ENCODE measurements at places on chromosomes 16 and 17.

GRCh38 chr17:80363518-80364090, 51.4 kb upstream of the ENDOV start:
- no peak for DNase-seq

DNA sequence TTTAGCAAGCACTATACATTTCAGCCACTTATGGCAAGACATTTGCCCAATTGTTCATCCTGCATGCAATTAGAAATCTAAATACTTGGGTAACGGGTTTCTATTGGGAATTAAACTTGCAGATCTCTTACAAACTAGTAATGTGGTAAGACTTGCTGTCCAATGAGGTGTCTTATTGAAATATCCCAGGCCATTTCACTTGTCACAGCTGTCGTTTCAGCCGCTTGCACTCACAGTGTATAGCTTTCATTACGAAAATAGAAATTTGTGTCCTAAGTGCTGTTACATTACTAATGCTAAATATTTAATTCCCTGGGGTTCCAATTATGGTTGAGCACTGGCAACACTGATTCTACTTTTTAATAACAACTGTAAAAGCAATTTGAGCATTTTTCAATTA, 40.3 kb upstream of the IRX5 start:
- DNase-seq = no peak

- DNase-seq = no peak
Measured at GRCh38 chr17:8360260-8360659, 16.2 kb downstream of the KRABD2 start.

GRCh38 chr16:89495121-89495520, 4.8 kb upstream of the ANKRD11 start:
- no peak for DNase-seq

DNA sequence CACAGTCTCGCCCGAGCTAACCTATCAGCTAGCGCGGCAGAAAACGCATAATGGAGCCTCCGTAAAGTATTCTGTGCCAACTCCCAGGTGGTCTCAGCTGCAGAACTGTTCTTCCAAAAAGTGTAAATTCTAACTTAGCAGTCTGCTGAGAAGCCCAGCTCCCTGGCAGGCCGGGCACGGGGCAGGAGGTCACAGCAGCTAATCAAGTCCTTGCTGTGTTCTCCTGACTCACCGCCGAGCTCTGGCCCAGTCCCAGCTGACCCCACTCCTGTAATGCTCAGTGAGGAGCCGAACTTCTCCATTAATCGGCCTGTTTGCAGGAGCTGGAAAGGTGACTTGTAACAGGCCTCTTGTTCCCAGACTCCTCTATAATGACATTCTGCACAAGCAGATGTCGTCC, 193.3 kb downstream of the IRX3 start:
- DNase-seq = no peak

- no peak for DNase-seq
Measured at GRCh38 chr17:59503500-59503899, 61.9 kb upstream of the DHX40 start.

DNA sequence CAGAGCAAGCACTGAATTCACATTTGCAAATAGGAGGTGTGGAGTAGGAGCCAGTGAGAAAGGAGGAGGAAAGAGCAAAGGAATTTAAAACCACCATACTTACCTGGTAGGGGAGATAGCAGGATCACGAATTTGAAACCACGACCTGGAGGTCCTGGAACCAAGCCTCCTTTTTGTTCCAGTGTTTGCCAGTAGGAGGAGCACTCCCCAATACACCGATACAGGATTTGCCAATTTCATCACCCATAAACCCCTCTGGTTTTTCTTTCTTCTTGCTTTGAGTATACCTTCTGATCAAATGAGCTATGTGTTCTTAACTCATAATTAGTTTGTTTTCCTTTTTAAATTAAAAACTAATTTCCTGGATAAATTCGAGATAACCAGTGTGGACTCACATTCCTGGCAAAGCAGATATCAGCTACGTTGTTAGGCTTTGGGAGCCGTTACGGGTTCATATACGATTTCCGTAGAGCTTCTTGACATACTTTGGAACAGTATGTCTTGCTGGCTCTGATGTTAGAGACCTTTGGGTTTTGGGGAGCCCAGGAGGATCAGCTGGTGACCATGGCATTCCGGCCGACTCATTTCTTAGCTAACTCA, 22.7 kb downstream of the BCO1 start:
- peak; percentile 24 for DNase-seq

DNA sequence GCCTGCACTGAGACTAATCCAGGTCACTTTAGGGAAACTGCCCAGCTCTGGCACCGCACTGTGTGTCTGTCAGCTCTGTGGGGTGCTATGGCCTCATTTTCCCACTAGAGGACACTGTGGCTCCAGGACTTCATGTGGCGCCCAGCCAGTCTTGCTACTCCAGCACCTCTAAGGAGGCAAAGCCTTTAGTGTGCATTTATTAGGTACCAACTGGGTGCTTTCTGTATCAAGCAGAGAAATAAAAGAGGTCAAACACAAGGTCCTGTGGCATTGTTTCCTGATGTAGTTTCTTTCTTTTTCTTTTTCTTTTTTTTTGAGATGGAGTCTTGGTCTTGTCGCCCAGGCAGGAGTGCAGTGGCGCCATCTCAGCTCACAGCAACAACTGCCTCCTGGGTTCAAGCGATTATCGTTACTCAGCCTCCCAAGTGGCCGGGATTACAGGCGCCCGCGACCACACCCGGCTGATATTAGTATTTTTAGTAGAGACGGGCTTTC, 12.5 kb upstream of the RHBDL3 start:
- peak; percentile 69 for DNase-seq

DNA sequence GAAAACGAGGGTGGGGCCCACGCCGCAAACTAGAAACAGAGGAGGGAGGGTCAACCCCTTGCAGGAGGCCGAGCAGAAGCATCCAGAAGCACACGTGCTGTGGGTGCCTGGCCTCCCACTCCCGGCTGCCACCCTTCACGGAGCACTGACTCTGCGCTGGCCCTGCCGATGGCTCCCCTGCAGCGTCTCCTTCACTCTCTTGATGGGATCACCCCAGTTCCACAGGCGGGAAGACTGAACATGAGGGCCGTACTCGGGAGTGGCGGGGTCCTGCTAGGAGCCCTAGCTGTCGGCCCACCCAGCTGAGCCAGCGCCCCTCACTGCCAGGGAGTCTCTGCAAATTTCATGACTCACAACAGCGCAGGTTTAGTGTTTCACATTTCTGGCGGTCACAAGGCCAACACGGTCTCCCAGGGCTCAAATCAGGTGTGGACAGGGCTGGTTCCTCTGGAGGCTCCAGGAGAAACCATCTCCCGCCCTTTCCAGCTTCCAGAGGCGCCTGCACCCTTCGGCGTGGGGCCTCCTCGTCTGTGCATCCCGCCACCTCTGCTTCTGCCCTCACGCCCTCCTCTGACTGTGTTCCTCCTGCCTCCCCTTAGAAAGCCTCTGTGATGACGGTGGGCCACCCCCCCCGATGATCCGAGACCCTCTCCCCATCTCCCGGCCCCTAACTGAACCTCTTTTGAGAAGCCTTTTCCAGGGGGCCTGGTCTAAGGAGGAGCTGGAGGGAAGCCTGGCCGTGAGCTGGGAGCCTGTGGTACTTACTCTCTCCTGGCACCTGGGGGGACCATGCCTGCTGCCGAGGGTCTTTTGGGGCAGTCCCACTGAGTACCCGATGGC, 2.0 kb downstream of the PTX4 start:
- no peak for DNase-seq

DNA sequence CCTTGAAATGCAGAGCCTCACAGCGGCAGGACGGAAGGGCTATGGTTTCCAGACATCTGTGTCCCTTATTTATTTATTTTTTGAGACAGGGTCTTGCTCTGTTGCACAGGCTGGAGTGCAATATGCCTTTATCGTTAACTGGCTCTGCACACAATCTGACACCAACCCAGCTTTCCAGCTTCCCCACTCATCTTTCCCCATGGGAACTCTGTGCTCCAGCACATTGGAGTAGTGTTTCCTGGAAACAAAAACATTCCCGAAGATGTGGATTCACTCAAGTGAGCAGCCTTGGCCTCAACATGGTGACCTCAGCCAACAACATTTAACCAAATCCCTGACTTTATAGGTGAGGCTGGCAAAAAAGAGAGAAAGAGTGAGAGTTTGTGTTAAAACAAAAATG, 307.1 kb downstream of the TMEM114 start:
- DNase-seq = no peak

- DNase-seq = no peak
Measured at GRCh38 chr17:14072881-14073280, 3.6 kb downstream of the COX10 start.

DNA sequence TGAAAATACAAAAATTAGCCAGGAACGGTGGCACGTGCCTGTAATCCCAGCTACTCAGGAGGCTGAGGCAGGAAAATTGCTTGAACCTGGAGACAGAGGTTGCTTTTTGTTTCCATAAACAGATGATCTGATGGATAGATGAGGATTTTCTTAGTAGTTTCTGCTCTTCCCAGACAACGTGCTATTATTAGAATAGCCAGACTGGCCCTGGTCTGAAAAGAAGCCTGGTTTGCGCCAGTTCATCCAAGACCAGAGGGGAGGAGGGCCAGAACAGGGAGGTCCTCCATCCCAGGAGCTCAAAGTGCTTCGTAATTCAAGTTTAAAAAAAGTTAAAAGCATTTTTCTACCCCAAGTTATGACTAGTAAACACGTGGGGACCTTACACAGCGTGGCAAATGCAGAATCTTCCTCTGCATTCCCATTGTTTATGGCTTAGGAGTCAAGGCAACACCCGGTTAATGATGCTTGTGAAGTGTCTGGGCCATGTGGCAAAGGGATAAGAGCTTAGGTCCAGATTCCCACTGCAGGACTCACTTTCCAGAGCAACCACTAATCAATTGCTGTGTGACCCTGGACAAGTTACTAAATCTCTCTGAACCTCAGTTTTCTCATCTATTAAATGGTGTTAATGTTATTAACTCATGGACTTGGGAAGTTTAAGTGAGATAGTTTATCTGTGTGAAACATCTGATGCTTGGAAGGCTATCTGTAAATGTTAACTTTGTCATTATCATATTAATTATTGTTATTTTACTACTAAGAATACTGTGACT, 205.4 kb downstream of the CCDC182 start:
- DNase-seq = no peak

GRCh38 chr17:74133740-74134139, 69.7 kb upstream of the RPL38 start:
- no peak for DNase-seq

DNA sequence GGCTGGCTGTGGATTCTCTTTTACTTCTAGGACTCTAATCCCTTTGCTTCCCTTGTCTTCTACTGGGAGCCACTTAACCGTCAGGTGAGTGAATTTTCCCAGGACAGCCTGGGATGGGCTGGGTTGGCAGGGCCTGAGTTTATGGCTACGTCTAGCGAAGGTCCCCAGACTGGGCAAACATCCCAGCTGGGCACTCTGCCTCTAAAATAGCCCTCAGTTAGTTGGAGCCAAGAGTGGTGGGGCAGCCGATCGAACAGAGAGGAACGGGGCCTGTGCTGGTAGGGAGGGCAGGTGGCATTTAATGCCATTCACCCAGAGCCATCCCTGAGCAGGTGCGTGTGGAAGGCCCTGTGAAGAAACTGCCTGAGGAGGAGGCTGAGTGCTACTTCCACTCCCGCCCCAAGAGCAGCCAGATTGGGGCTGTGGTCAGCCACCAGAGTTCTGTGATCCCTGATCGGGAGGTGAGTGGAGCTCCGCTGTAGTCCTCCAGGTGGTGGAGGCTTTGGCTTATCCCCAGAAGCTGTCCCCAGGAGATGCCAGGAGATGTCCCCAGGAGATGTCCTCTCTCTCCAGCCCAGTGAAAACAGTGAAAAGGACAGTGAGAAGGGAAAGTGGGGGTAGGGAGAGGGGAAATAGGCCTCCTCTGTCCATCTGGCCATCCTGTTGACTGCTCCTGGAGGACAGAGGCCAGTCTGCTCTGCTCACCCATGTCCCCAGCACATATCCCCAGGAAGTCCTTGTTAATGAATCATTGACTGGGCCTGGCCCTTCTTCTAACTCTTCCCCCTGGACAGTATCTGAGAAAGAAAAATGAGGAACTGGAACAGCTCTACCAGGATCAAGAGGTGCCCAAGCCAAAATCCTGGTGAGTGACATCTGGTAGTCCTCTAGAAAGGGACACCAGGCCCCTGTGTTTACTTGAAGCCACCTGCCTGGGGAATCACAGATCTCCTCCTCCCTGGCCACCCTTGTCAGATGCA, 4.4 kb downstream of the PNPO start:
- no peak for DNase-seq

DNA sequence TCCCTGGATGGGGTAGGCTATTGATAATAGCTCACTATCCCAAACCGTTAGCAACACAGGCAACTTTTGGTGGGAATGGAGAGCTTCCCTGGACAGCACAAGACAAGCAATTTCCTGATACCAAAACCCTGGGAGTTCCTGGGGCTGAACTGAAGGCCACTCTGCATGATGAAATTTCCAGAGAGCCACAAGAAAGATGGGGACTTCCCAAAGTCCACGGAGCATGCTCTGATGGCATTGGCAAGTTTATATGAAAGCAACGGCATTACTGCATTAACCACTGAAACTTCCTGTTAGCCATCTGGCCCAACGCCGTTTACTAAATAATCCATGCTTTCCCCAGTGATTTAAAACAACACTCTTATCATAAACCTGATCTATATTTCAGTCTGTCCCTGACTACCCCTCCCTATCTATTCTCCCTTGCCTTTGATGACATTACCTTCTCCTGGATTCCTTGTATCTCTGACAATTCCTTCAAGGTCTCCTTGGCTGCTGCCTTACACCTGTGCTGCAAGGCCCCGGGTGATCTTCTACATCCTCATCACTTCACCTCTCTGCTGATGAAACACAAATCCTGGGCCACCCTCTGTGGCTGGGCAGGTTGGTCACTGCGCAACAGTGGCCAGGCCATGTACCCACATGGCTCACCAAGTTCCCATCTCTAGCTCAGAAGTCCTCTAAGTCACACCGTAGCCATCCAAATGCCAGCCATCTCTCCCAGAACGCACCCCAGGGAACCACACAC, 108.5 kb upstream of the RCVRN start:
- DNase-seq = no peak

GRCh38 chr17:71283486-71283885, 837.3 kb upstream of the SOX9 start:
- DNase-seq = no peak

GRCh38 chr17:61382796-61383688, 16.6 kb upstream of the TBX2 start:
- DNase-seq = no peak

DNA sequence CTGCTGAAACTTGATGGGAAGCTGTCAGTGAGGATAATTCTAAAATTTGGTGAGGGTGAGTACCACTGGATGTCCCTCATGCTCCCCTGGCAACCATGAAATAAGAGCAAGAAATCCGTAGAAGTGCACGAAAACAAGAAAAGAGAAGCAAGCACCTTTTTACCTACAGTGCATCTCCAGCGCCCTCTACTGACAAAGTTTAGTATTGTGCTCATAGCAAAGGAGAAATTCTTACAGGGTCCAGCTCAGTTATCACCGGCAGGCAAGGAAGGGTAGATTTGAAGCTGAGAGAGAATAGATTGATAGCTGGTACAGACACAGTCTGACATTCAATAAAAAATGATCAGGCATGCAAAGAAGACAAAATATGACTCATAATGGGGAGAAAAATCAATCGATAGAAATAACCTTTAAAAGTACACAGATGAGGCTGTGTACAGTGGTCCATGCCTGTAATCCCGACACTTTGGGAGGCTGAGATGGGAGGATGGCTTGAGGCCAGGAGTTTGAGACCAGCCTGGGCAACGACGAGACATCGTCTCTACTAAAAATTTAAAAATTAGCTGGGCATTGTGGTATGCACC, 28.3 kb upstream of the TEX2 start:
- peak; percentile 23 for DNase-seq

- DNase-seq = no peak
Measured at GRCh38 chr16:72961863-72962262, 86.1 kb downstream of the ZFHX3 start.

- no peak for DNase-seq
Measured at GRCh38 chr16:11996433-11997330, 20.1 kb downstream of the SNX29 start.

Measured in BE2C (cell line).